Mucosa of descending colon (tissue), 3 donors: ENCODE measurements at places on chromosomes 16 and 17. TPM values are rescaled to one million over a fixed set of nuclear protein-coding genes. Genes with fewer than 3 reads are reported as not detected.
A peak's percentile ranks its signal among the peaks of the same experiment; 100 is the strongest.

Gene KRT222
- total RNA-seq: not detected

DNA sequence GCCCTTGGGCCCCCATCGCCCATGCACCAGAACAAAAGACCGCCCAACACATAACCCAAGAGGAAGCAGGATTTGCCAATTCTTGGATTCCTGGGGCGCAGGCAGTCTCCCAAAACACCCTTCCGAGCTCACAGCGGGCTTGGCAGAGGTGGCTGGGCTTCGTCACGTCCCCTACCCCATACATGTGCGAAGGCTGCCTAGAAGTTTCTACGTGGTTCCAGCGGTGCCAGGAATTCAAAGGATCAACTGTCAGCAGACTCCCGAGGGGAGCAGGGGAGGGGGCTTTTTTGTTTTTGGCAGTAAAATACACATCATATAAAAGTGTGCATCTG lies 80.8 kb upstream of the PLCG2 start:
- no peak for DNase-seq

GRCh38 chr16:28295276-28295675 lies 3.0 kb downstream of the SBK1 start:
- DNase-seq: no peak

- peak; percentile 27 for DNase-seq
Measured at GRCh38 chr16:67437513-67437912, 6.6 kb downstream of the HSD11B2 start.

Gene TBC1D3G
- not detected for total RNA-seq

- DNase-seq: peak; percentile 47
Measured at GRCh38 chr17:80861892-80862291, 129.7 kb upstream of the CHMP6 start.

Gene CNGB1
- total RNA-seq: 0.14 TPM

Gene XPO6
- total RNA-seq: 114 TPM

Gene DEXI
- total RNA-seq: 18.0 TPM

DNA sequence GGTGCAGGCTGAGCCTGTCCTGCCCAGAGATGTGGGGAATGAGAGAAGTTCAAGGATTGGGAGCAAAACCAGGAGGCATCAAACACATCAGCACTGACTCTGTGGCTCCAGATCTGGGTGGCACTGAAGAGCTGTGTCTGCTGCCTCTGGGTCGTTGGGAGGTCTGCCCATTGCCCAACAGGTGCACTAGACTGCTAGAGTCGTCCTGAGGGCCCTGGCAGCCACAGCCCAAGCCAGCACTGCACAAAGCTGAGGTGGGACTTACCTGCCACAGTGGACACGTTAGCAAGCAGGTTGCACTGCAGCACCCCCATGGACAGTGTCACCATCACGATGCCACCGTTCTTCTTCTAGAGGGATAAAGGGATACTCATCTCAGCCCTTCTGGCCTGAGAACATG lies 3.3 kb downstream of the DPEP3 start:
- DNase-seq: no peak

GRCh38 chr17:70675070-70675590 lies 505.8 kb downstream of the KCNJ2 start:
- DNase-seq: no peak

- DNase-seq: no peak
Measured at GRCh38 chr17:80790021-80790765, 201.4 kb upstream of the CHMP6 start.

Gene PRR11
- 17.3 TPM for total RNA-seq

Gene TBC1D3E
- total RNA-seq: not detected

DNA sequence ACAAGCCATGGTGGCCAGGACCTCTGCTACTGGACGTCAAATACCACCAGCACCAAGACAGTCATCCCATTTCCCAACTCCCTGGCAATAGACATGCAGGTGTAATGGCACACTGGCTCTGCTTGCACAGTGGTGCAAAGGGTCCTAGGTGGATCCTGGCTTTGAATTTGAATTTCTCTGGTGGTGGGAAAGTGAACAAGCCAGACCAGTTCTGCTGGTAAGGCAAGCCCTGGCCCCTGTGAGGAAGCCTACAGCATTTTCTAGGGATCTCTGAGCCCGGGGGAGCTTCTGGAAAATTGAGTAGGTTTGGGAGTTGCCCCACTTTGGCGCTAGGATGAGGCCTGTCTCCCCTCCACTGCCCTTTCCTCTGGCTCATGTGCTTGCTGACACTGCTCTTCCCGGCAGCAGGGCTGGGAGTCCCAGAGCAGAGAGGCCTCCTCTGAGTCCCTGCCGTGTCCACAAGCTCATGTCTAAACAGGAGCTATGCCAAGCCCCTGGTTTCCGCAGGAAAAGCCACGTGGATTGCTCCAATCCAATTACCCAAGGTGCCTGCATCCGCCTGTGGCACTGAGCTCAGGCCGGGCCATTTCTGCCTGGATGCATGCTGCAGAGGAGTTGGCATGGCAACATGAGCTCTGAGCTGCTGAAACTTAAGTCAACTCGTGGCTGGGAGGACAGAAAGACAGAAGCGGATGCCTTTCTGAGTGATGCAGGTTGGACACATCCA lies 67.0 kb downstream of the PRMT7 start:
- no peak for DNase-seq

Gene TPSAB1
- total RNA-seq: 46.2 TPM

Gene KRTAP4-4
- not detected for total RNA-seq

Gene CDH1
- 777 TPM for total RNA-seq

- peak; percentile 90 for DNase-seq
Measured at GRCh38 chr16:84511180-84511800, 6.8 kb upstream of the MEAK7 start.

GRCh38 chr16:11621920-11622651 lies 35.4 kb upstream of the LITAF start:
- peak; percentile 75 for DNase-seq

GRCh38 chr17:6069539-6070429 lies at the start of gene WSCD1:
Gene WSCD1, plus strand, starts transcription at chr17:6070379. Its CDS starts 10,280 bp downstream, at chr17:6080659.
- peak; percentile 66 for DNase-seq

- DNase-seq: no peak
Measured at GRCh38 chr17:16083223-16083622, 83.6 kb downstream of the TTC19 start.

- no peak for DNase-seq
Measured at GRCh38 chr16:5379954-5380353, 282.4 kb upstream of the EEF2KMT start.

- no peak for DNase-seq
Measured at GRCh38 chr17:9356488-9356911, 219.1 kb downstream of the STX8 start.

- peak; percentile 79 for DNase-seq
Measured at GRCh38 chr16:70395345-70395901, 43.5 kb downstream of the ST3GAL2 start.

Gene MPV17L
- total RNA-seq: 4.8 TPM

Gene ADAM11
- 0.17 TPM for total RNA-seq

Gene PIPOX
- total RNA-seq: 7.4 TPM

GRCh38 chr17:58082341-58082869 lies 814 bp upstream of the DYNLL2 start:
- peak; percentile 32 for DNase-seq

GRCh38 chr17:10737168-10737622 lies 7.4 kb upstream of the TMEM220 start:
- peak; percentile 88 for DNase-seq

GRCh38 chr16:84568066-84568465 lies 49.8 kb downstream of the COTL1 start:
- DNase-seq: no peak

- no peak for DNase-seq
Measured at GRCh38 chr17:51155416-51155815, 2.1 kb downstream of the NME1 start.

- DNase-seq: no peak
Measured at GRCh38 chr16:30065943-30066760, 592 bp downstream of the ALDOA start.

Gene CD300A
- 5.2 TPM for total RNA-seq

DNA sequence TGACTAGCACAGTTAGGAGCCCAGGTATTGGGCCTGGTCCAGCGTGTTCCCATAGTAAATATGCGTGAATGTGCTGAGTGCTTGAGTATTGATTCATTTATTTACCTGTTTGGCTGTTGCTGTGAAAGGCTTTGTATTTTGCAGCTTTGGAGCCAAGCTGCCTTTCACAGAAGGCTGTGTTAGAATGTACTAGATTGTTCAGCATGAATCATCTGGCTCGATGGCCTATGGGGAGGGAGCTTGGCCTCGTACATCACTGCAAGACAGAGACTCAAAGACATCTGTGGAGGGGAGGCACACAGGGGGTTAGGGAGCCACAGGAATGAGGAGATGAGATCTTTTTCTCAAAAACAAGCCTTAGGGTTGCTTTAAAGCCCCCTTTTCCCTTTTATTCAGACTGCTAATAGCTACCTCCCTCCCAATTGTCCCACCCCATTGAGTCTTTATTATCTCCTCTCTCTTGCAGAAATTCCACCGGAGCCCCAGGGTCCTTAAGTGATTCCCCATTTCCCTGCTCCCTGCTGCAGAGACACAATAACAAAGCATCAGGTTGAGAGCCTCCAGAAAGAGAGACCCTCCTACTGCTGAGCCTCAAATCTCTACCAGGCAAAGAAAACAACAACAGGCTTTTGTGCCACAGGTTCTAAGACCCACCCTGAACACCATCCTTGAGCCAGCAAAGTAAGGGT lies 307.2 kb downstream of the ABCC12 start:
- no peak for DNase-seq

DNA sequence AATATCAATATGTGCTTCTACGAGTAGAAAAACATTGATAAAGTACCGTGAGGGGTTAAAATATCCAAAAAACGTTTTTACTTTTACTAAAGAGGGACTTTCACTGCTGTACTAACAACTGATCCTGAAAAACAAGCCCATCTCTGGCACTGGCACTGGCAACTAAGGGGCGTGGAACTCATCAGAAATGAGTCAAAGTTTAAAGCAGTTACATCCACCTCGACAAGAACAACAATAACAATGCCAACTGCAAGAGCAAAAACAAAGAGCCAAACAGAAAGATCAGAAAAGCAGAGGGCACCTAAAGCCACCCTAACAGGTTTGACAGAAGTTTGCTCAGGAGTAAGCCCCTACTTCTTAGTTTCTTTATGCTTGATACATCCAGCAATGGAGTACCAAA lies 13.1 kb downstream of the MBTPS1 start:
- DNase-seq: no peak

DNA sequence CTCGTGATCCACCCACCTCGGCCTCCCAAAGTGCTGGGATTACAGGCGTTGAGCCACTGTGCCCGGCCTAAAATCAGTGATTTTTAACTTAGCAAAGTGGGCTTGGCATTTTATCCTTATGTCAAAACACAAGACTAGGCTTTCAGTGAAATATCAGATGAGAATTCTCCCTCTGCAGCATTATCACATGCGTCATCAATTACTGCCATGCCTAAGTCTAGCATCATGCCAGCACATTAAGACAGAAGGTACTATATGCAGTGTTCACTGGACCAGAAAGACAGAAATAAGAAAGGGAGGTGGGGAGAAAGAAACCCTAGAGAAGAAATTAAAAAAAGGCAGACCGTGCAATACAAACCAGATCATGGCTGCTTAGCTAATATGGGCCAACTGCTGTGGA lies 29.8 kb downstream of the GPATCH8 start:
- no peak for DNase-seq

DNA sequence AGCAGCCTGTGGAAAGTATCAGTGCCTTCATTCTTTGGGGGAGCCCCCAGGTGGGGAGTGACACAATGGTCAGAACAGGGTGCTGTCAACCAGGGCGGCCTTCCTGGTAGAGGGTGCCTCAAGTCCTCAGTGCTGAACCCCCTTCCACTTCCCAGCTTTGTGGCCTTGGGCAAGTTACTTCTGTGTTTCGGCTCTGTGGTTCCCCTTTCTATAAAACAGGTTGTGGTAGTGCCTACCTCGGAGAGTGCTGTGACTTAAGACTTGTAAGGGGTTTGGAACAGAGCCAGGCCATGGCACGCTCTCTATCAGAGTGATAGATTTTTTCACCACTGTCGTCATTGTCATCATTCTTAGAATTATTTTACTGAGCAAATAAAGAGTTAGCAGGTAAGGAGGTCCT lies 141.1 kb downstream of the CCDC182 start:
- DNase-seq: no peak

GRCh38 chr16:73026754-73027684 lies 20.9 kb downstream of the ZFHX3 start:
- no peak for DNase-seq

GRCh38 chr17:74527756-74528155 lies 3.5 kb downstream of the CD300LB start:
- DNase-seq: no peak

DNA sequence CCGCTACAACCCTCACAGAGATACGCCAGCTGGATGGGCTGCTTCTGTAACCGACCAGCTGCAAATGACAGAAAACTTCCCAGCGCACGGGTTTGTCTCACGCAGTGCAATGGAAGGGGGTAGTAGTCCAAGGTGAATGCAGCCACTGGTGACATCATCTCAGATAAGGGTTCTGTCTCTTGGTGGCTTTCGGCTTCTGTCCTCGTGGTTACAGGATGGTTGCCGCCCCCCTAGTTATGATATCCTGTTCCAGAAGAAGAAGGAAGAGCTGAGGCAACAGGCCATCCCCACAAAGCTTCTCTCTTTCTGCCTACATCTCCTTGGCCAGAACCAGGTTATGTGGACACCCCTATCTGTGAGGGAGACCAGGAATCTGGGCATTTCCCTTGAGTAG lies 40.3 kb upstream of the BAHCC1 start:
- no peak for DNase-seq

DNA sequence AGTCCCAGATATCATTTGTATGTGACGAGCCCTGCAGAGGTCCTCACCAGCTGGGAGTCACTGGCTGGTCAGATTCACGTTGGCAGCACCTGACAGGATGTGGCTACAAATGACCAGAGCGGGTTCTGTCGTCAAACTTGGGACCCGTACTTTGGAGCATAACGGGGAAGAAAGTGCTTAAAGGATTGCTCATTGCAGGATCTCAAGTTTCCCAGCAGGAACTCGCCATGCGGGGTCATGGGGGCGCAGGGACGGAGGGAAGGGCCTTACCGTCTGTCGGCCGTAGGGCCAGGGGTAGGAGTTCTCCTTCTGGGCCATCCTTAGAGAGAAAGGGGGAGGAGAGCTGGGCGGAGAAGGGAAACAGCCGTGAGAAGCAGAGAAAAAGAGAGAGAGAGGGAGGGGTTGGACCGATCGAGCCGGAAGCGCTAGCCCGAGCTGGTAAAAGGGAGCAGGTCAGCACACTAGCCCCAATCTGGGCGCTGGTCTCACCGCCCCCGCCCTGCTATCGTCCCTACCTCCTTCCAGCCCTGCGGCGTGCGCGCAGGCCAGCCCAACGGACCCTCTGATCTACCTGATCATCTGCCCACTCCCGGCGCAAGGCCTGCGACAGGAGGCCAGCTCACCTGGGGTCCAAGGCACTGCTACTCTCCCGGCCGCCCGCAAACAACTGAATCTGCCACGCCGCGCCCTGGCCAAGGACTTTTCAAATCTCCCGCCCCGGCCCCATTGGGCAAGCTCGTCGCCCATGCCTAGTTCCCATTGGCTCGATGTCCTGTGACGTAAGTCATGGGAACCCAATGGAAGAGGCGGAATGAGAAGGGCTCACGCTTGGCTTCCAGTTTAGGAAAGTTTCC lies at the start of gene AURKB:
Gene AURKB, minus strand, starts transcription at position 669 of the 854 bp plus-strand sequence. Its CDS starts 351 bp downstream, at position 318.
- DNase-seq: peak; percentile 94

Gene NPIPB13
- 28.5 TPM for total RNA-seq
